AG04450 (cell line): ENCODE measurements at places on chromosomes 1 and 21.
A peak's percentile ranks its signal among the peaks of the same experiment; 100 is the strongest.

DNA sequence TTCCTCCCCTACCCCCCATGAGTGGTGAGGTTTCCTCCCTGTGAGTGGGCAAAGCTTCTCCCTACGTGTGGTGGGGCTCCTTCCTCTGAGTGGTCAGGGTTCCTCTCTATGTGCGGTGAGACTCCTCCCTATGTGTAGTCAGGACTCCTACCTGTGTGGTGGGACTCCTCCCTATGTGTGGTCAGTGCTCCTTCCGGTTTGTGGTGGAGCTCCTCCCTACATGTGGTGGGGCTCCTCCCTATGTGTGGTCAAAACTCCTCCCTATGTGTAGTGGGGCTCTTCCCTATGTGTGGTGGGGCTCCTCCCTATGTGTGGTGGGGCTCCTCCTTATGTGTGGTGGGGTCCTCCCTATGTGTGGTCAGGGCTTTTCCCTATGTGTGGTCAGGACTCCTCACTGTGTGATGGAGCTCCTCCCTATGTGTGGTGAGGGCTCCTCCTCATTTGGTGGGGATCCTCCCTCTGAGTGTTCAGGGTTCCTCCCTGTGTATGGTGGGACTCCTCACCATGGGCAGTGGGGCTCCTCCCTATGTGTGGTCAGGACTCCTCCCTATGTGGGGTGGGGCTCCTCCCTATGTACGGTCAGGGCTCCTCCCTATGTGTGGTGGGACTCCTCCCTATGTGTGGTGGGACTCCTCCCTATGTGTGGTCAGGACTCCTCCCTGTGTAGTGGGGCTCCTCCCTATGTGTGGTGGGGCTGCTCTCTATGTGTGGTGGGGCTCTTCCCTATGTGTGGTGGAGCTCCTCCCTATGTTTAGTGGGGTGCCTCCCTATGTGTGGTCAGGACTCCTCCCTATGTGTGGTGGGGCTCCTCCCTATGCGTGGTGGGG is 29.1 kb downstream of the PRSS38 start:
- DNase-seq = no peak

DNA sequence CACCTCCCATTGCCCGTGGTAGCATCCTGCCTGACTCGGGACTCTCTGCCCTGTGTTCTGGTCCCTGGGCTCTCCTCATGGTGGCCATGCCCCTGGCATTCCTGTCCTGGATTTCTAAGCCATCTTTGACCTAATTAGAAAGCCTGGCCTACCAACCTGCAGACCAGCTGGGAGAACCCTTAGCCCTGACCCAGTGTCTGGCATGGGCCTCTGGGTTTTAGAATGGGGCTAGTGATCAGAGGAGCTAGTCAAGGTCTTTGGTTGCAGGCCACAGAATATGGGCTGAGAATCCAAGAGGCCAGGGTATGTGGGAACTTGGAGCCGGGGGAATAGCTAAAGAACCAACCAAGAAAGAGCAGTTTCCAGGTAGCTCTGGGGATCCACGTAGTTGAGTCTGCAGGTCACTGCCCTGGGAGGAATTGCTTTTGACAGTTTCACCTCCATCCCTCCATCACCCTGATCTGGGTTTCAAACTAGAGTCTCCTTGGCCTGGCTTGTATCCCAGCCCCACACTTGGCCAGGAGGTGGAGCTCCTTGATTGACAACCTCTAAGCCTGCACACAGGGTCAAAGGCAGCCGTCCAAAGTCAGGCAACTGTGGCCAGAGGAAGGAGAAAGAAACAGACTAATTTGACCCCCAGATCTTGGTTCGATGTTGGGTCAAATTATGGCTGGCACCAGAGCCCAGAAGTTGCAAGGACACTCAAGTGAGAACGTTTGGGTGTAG is 54.7 kb upstream of the ABCG1 start:
- DNase-seq = no peak

GRCh38 chr1:175881246-175881976 is 138.0 kb upstream of the TNR start:
- DNase-seq = no peak

- DNase-seq = no peak
These were observed 16.4 kb downstream of the MPZL1 start for GRCh38 chr1:167738158-167738557.

DNA sequence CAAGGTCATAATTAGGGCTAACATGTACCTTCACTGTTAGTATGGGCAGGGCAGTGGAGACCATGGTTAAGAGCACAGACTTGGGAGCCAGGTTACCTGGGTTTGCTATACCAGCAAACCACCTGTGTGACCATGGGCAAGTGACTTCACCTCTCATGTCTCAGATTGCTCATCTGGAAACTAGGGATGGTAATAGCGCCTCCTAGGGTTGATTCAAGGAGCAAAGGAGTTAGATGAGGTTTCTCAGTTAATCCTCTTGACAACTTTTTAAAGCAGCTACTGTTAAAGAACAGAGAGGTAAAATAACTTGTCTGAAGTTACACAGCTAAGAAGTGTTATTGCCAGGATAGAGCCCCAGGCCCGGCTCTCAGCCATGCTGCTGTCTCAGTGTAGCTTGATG is 790 bp upstream of the MATN1 start:
- no peak for DNase-seq

DNA sequence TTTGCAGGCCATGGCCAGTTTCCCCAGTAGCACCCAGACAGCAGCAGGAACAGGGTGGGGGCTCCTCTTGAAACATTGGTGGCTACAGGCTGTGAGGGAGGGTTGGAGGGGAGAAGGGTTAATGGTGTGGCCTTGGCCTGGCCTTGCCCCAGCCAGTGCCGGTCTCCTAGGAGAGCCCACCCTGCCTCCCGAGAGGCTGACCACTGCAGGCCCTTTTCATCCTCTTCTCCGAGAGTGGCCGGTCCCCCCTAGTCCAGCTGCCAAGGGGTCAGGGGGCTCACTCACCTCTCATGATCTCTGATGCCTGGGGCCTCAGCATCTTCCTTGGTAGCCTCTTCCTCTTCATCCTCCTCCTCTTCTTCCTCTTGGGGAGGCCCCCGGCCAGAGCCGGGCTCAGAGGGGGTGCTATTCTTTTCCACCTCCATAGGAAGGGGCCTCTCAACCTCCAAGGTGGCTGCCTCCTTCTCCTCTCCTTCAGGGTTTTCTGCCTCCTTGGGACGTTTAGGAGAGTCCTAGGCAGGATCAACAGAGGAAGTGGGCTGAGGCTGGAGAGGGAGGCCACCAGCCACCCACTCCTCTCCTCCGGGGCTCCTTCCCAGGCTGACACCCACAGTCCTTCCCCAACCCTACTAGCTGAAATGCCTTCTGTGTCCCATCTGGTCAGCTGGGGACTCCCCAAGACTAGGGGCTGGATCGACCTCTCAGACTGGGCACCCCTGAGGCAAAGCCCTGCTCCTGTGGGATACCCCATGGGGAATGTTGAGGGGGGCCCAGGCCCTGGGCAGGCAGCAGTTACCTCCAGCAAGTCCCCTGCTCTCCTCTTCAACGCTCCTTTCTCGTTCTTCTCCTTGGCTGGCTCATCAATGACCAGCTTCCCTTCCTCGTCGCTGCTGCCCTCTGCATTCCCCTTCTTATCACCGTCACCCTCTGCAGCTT is 2.7 kb upstream of the MRPL24 start:
- DNase-seq = no peak

DNA sequence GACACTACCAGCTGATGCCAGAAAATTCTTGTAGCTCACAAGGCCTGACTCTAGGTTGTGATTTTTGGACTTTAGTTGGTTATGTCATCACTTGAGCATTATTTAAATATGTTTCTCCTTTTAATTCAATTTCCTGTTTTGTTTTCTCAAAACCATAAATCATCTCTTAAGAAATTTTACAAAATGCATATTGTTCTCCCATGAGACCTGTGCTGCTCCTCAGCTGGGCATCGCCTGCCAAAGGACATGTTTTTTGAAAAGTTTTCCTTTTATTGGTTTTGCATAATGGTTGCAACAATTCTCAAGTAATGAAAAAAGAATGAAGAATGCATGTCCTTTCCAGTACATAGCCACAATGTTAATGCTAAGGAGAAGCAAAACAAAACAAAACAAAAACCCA is 204.7 kb upstream of the LYPLAL1 start:
- no peak for DNase-seq

DNA sequence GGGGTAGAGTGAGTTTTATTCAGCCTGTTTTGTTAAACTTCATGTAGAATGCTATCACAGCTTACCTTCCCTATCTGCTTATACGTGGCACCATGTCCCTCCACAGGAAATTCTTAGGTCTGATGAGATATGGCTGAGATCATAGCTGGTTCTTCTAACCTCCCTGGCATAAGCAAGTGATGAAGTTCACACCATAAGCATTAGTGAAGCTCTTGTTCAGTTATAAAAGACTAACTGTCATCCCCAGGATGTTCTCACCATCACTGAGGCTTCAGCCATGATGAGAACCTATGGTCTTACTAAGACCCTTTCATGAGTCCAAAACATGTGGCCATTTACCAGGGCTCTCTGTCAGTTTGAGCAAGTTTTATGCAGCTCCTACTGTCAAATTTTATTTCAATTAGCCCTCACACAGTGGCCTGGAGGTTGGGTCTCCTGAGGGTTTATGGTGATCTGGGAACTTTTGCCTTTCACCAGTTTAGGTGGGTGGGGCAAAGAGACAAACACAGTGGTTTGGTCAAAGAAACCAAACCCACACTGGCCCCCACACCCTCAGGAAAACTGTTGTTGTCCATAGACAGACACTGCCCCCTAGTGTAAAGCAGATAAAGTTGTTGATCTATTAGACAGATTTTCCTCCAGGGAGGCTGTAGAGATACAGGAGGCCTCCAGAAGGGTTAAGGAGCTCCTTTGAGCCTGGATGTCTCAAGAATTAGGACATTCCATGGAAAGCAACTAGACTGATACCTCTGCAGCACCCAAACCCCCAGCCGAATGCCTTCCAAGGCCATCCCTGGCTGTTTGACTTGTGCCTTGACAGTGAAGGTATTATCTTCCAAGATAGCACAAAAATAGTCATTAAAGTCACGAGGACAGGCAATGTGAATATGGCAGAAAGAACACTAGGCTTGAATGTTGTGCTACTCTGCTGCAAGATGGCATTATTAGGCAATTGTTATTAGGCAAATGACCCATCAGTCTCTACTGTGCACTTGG is 5.0 kb downstream of the SLC22A15 start:
- DNase-seq = no peak

GRCh38 chr1:167935216-167936067 is 1.0 kb upstream of the DCAF6 start:
- DNase-seq = no peak

GRCh38 chr1:216812966-216813365 is 89.7 kb upstream of the ESRRG start:
- DNase-seq = peak; percentile 43

- no peak for DNase-seq
These were observed at the start of gene KCNA10 for GRCh38 chr1:110519125-110519810. Gene KCNA10, minus strand, starts transcription at chr1:110519175. Its CDS starts 388 bp downstream, at chr1:110518787.
